ENCODE measurements at places on chromosomes 7 and 10.

GRCh38 chr7:141072548-141073172 is 1.2 kb upstream of the TMEM178B start:
- DNase-seq: no peak

DNA sequence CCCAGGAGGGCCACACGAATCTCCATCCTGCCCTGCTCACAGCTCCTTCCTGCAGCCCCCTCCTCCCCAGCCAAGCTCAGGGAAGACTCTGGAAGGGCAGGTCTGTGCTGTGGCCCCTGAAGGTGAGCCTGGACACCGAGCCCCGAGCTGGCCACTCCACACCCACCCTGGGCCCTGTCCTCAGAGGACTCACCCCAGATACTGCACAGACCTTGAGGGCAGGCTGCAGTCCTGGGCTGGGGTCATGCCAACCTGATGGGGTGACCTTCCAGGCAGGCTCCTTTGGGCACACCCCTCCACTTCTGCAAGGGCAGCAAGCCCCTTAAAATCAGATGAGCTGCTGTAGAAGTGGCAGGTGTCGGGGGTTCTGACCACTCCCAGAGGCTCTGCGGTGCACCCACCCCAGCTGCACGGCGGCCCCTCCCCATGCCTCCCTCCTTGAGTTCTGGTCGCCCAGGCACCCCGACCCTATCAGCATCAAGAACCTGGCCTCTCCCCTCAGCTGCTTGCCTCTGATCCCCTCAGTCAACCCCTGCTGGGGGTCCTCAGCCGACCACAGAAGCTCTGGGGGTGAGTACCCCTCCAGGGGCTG is 24.3 kb downstream of the YKT6 start:
- DNase-seq: no peak

DNA sequence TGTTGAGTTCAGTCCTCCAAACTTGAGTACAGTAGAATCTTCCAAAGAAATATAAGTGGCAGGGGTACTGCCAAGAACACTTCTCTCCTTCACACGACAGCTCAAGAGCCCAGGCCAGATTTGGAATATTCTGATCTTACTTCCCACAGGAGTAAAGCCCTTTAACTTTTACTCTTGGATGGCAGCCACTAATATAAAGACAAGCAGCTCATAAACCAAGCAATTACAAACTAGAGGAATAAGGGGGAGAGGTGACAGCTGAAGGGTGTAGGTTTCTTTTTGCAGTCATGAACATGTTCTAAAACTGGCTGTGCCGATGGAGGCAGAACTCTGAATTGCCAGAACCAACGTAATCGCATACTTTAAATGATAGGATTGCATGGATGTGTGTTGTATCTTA is 74.8 kb downstream of the SVIL start:
- DNase-seq: no peak

- DNase-seq: no peak
Observed at GRCh38 chr7:16753932-16754855, 639 bp downstream of the TSPAN13 start.

- DNase-seq: no peak
Observed at GRCh38 chr7:123305840-123306375, 106.1 kb upstream of the SLC13A1 start.

DNA sequence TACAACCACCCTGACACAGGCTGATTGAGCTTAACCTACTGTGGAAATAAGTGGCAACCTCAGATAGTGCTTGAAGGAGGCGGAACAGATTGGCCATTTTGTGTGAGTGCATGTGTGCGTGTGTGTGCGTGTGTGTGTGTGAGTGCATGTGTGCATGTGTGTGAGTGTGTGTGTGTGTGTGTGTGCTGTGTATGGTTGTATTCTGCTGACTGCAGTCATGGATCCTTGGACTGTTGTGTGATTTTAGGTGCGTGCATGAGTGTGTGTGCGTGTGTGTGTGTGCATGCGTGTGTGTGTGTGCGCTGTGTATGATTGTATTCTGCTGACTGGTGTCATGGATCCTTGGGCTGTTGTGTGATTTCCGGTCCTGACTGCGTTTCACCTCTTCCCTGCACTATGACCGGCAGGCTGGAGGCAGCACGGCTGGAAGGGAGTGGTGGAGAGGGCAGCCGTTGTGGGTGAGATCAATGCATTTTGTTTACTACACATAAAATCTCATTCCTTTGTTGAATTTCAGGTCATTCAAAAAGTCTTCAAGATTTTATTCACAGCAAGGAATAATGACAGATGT is 6.3 kb downstream of the IQCE start:
- no peak for DNase-seq

- no peak for DNase-seq
Observed at GRCh38 chr7:5337047-5337446, 54.3 kb downstream of the SLC29A4 start.
